ENCODE measurements at places on chromosomes 11 and 22.

DNA sequence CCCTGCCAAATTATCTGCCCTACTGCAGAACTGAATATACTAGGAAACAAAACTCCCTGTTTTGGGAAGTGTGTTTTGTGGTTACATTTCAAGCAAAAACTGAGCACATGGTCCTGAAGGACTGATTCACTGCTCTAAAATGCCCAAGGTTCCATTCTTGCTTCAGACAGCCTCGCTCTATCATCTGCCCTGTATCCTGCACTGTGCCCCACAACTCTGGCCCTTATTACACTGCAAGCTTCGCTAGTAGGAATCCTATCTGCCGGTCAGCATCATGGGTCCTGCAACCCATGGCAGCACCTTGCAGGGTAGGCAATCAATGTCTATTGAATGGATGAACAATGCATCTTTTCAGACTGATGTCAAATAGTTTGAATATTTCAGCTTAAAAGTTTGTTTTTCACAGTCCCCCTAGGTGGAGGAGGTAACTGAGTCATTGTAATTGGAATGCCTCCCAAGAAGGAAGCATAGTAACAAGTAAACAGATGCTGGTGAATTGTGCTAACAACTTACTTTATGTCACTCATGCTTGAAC, 21.3 kb downstream of the LAYN start:
- DNase-seq: no peak

DNA sequence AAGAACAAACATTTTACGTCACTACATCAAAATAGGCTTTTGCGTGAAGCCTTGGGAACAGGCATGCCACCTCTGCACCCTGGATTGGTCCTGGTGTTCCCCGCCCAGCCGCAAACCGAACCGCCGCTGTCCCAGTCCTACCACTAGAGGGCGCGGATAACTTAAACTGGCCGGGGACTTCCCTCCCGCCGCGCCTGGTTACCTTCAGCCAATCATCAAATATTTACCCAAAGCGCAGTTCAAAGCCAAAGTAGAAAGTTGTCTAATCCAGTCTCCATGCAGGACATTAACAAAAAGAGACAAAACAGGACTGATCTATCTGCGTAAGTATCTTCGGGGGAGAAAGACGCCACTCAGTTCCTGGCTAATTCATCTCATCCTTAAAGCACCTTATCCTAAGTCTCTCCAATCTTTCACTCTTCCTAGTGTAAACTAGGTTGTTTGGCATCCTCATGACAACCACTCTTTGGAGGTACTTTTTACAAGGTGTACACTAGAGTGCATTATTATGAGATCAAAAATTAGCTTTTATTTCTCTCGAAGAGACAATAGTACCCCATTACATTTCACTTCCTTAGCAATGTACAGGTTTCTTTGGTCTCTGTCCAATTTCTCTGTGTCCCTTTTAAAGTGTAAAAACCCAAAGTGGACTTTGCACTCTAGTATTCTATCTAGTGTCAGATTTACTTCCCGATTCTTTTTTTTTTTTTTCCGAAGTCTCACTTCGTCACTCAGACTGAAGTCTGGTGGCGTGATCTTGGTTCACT, 3.9 kb upstream of the CRY2 start:
- peak; percentile 77 for DNase-seq

DNA sequence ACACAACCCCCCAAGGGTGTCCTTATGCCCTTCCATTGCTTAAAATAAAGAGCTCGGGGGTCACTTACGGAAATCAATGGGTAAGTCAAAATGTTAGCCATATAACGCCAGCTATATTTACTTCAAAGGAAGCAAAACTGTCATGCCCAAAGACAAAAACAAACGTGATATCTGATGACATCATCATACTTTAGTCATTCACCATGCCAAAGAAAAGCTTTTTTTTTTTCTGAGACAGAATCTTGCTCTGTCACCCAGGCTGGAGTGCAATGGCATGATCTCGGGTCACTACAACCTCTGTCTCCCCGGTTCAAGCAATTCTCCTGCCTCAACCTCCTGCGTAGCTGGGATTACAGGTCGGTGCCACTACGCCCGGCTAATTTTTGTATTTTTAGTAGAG, 47.7 kb upstream of the SC5D start:
- no peak for DNase-seq

GRCh38 chr11:57940044-57940756, 83.5 kb upstream of the OR9Q1 start:
- DNase-seq: no peak

DNA sequence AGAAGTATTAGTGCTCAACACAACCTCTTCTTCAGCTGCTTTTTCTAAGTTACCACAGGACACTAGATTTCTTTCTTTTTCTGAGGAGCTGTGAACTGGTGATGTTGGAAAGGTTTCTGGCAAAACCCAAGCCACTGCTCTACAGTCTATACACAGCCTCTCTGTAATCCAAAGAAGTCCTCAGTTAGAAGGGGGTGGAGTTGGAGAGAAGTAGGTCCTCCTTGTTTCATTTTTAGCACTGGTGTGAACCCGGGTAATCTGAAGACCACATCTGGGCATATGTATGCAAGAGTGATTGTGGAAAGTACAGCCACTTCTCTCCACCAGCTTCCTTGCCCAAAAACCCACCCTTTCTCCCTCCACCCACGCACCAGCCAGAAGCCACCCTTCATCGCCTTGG, 1168.1 kb downstream of the LRRC4C start:
- no peak for DNase-seq

DNA sequence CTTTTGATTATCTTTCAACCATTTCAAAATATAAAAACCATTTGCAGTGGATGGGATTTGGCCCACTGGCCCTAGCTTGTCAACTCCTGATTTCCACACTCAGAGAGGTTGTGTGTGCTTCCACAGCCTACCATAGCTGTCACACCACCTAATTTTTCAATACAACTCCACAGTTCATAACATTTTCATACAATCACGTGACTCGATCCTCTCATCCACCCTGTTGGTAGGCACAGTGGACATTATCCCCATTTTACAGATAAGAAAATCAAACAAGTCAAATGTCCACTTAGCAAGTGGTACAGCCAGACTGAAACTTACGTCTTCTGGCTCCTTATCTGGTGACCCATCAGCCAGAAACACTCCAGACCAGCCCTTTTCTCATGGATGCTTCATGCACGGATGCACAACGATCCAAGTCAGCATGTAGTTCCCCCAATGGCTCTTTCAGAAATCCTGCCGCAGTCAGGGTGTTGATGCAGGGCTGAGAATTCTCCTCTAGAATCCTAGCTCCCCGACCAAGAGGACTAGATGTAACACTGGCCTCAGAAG, 88.0 kb downstream of the ABTB2 start:
- no peak for DNase-seq

GRCh38 chr11:118215765-118216164, 9.0 kb downstream of the JAML start:
- no peak for DNase-seq

DNA sequence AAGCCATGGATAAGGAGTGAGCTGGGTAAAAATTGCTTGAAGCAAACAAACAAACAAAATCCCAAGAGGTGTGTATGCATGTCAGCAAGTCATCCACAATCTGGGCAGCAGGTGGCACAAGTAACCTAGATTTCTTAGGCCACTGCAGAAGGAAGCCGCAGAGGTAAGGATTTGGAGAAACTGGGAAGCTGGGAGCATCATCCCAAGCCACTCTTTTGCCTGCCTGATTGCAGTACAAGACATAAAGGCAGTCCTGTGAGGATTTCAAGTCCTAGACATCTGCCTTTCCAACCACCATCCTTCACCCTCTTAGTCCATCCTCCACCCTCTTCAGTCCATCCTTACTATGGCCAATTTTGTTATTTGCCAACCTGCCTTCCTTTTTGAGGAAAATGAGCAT, 67.2 kb upstream of the BMAL1 start:
- peak; percentile 56 for DNase-seq

- DNase-seq: no peak
Observed at GRCh38 chr11:120129570-120129969, 8.3 kb downstream of the TRIM29 start.

- no peak for DNase-seq
Observed at GRCh38 chr11:87726506-87726905, 448.7 kb downstream of the RAB38 start.

DNA sequence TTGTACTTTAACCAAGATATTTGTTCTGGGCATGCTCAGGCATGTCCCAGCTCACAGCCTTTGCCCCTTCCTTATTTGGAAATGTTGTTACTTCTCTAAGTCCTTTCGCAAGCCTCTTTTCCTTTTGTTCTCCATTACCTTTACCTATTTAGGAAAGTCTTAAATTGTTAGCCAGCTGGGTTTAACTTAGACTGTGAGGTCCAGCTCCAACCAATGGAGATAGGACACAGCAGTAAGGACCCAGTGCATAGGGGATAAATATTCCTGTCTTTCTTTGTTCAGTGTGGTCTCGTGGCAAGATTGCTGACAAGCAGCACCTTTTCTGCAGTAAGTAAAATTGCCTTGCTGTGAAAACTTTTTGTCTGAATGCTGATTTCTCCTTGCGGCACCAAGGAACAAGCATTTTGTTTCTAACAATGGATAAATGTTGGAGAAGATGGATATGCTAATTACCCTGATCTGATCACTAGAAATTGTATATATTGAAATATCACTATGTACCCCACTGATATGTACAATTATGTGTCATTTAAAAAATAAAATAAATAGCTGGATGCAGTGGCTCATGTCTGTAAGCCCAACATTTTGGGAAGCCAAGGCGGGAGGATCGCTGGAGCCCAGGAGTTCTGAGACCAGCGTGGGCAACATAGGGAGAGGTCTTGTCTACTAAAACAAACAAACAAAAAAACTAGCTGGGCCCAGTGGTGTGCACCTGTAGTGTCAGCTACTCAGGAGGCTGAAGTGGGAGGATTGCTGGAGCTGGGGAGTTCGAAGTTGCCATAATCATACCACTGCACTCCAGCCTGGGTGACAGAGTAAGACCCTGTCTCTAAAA, 31.9 kb upstream of the FTH1 start:
- DNase-seq: no peak

DNA sequence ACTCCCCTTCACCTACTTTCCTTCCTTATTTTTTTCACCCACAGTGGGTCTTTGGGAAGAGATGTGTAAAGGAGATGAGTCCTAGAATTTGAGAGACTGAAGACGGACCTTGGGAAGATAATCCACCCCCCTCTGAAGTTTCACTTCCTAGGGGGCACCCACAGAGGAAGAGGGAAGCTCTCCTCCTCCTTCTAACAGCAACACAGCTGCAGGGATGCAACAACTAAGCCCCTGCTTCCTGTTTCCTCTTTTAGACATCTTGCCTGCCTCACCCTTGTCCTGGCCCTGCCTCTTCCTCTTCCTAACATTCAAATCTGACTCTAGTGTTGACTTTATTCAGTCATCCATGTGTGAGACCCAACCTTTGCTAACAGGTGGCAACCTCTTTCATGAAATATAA, 424.6 kb downstream of the BUD13 start:
- no peak for DNase-seq

GRCh38 chr11:88335284-88335683, 2.3 kb downstream of the CTSC start:
- no peak for DNase-seq

DNA sequence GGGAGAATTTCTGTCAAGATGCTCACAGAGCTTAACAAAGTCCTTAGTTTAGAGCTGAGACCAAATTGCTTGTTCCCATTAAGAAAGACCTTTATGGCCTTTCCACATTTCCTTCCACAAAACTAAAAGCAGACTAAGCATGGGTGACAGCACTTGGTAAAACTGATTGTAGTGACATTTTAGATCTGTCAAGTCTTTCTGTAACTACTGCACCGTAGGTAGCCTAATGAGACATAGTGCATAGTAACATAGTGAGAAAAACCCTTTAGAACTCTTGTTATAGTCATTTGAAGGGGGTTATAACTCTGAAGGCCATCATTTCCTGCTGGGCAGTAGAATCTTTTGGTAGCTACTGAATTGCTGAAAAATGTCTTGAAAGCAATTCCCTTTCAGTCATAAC, 990.9 kb upstream of the CNTN5 start:
- DNase-seq: no peak

Measured in left renal cortex interstitium (tissue), 4 donors.